Psoas muscle (tissue), 8 donors: ENCODE measurements at places on chromosomes 5 and 9. TPM values are rescaled to one million over a fixed set of nuclear protein-coding genes. Genes with fewer than 3 reads are reported as not detected.
A peak's percentile ranks its signal among the peaks of the same experiment; 100 is the strongest.

SPATA31E1 gene
- total RNA-seq: not detected

GRCh38 chr9:88953381-88954029 lies 37.8 kb upstream of the S1PR3 start:
- H3K36me3 ChIP-seq: no peaks in the 10 kb centered on the region
- H3K27ac ChIP-seq: peak overlapping the region; percentile 1
- no peak overlapping the region for H3K4me3 ChIP-seq
- H3K27me3 ChIP-seq: no peaks in the 10 kb centered on the region
- H3K4me1 ChIP-seq: no peaks in the 10 kb centered on the region

LCP2 gene
- total RNA-seq: 4.7 TPM

DNA sequence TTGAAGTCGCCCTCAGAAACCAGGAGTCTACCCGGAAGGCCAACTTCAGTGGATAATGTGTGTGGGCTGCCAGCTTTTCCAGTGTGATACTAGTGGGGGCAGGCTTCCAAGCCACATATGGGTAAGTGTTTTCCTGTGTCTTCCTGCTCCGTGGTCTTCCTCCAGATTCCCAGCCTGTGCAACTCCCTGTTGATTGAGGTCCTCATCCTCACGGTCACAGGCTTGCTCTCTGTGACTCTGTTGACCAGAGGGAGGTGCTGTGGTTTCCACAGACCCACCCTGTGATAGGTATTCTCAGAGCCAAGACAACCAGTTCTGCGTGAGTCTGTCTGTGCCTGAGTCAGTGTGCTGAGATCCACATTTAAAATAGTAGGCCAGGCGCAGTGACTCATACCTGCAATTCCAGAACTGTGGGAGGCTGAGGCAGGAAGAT lies 388.0 kb upstream of the IRX2 start:
- H3K4me3 ChIP-seq: no peak overlapping the region
- no peaks in the 10 kb centered on the region for H3K36me3 ChIP-seq
- no peak overlapping the region for H3K27ac ChIP-seq
- H3K27me3 ChIP-seq: no peaks in the 10 kb centered on the region
- H3K4me1 ChIP-seq: no peaks in the 10 kb centered on the region
- no peak for DNase-seq

DNA sequence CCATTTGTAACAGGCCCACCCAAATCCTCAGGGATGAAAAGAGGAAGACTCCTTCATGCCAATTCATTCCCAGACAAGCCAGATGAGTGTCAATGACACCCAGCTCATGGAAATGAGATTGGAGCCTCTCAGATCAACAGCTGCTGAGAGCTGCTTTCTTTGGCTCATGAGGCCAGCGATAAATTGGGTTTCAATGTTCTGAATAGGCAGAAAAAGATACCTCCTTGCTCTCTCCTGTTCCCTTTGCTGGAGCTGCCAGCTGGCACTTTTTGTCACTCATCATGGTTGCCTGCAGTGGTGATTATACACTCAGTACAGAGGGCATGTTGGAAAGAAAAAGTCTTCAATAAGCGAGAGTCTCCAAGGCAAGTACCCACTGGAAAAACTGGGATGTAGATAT lies 47.1 kb downstream of the SH3RF2 start:
- H3K4me1 ChIP-seq: peaks cover 33% of the 10 kb centered on the region
- H3K27me3 ChIP-seq: no peaks in the 10 kb centered on the region
- H3K36me3 ChIP-seq: no peaks in the 10 kb centered on the region
- H3K4me3 ChIP-seq: peak overlapping the region; percentile 11

DNA sequence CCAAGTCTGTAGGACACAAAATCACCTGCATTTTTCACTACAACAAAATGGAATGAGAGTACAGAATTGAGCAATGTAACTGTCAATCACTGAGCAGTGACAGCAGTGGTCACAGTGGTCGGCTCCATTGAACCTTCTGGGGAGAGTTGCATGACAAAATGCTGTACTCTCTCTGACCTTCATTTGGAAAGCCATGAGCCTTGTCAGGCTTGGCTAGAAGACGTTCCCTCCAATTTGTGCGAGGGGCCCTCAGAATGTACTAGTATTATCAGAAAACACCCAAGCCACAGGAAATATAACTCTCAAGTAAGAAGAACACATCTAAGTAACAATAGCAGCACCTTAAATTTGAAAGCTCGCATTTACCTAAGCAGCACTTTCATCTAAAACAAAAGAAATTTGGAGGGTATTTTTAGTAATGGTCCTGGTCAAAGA lies 425.6 kb upstream of the MEF2C start:
- no peaks in the 10 kb centered on the region for H3K36me3 ChIP-seq
- H3K27me3 ChIP-seq: no peaks in the 10 kb centered on the region
- no peak overlapping the region for H3K27ac ChIP-seq
- no peak overlapping the region for H3K4me3 ChIP-seq

GRCh38 chr5:58545912-58546311 lies 37.0 kb upstream of the RAB3C start:
- no peaks in the 10 kb centered on the region for H3K36me3 ChIP-seq
- H3K4me1 ChIP-seq: no peaks in the 10 kb centered on the region
- no peak overlapping the region for H3K27ac ChIP-seq
- no peak overlapping the region for H3K4me3 ChIP-seq
- DNase-seq: no peak

DNA sequence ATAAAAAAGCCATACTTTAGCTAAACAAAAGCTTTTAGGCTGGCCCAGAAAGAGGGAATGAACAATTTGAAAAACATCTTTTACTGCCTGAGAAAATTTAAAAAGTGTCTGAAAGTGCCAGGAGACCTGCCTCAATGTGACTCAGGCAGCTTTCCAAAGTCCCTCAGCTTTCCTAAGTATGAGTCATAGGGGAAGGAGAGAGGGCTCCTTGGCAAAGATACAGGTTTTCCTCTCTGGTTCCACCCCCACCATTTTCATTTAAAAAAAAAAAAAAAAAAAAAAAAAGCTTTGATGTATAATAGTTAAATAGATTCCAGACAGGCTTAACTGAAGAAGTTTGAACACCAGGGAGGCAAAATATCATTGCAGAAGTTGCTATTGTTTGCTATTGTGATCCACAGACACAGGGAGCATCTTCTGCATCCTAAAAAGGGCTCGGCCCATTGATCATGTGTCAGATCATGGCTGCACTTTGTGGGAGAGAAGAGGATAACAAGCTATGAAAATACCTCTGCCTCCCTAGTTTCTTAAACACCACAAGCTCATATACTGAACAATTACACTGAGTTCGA lies 71.5 kb downstream of the MRPS27 start:
- DNase-seq: no peak
- no peaks in the 10 kb centered on the region for H3K36me3 ChIP-seq
- no peak overlapping the region for H3K27ac ChIP-seq
- no peak overlapping the region for H3K4me3 ChIP-seq
- H3K27me3 ChIP-seq: no peaks in the 10 kb centered on the region
- H3K4me1 ChIP-seq: peaks cover 42% of the 10 kb centered on the region

DNA sequence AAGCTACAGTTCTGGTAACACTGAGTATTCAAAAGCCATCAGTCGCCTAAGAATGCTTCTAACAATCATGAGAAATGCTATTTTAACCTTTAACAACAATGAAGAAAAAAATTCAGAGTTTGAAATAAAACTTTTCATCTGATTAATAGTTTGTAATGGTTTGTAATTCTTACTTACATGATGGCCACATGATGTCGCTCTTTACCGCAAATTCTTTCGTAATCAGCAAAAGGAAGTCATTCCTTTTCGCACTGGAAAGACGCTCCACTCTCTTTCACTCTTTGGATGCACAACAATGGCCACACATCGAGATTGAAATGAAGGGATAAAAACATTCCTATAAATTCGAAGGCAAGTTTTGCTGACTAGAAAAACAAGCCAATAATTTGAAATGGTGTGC lies at the start of gene PCDHA7:
TSS of gene PCDHA7 (plus strand) at position 277 of the 400 bp plus-strand sequence. CDS start at position 392, 115 bp downstream.
- H3K36me3 ChIP-seq: no peaks in the 10 kb centered on the region
- DNase-seq: no peak
- H3K27me3 ChIP-seq: peaks cover 5% of the 10 kb centered on the region
- no peak within 1 kb of the TSS for H3K27ac ChIP-seq

IFNB1 gene
- not detected for total RNA-seq

- no peak overlapping the region for H3K4me3 ChIP-seq
- no peaks in the 10 kb centered on the region for H3K27me3 ChIP-seq
- H3K36me3 ChIP-seq: no peaks in the 10 kb centered on the region
- H3K27ac ChIP-seq: no peak overlapping the region
Observed at GRCh38 chr5:178785999-178786398, 55.5 kb upstream of the ZNF354A start.

DNA sequence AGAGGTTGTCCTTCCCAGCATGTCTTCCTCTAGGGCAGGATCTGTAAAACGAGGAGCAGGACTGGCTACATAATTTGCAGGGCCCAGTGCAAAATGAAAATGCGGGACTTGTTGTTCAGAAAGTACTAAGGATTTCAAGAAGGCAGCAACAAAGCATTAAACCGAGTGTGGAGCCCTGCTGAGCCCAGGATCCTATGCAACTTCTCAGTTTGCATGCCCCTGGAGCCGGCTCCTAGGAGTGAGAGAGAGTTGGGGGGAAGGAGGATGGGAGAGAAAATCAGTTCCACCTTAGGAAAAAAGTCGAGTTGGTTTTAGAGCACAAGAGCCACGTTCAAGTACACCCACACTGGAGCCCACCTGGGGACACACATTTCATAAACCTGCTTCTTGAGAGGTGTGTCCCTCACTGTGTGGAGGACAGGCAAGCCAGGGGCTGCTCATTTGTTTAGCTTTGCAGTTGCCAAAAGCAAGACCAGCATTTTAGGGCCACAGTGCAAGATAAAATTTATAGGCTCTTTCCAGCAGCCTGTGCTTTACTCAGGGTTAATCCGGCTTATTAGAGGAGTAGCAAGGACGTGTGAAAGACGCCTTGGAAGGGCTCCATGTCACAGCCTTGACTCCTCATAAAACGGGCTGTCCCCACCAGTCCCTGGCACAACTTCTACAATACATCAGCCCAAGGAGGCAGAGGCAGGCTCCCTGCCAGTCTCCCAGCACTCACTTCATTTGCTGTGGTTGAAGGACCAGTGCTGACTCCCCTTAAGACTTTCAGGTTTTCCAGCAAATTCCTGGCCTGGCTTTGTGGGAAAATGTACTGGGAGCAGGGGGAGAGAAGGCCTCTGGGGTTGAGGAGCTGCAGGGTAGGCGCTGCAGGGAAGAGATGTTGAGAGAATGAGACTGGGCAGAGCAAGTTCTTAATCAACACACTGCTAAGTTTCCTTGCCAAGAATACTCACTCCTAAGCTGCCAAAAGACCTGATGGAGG lies 159.7 kb upstream of the SEMA6A start:
- no peaks in the 10 kb centered on the region for H3K27me3 ChIP-seq
- H3K4me3 ChIP-seq: no peak overlapping the region
- no peak for DNase-seq
- H3K27ac ChIP-seq: no peak overlapping the region
- H3K36me3 ChIP-seq: no peaks in the 10 kb centered on the region
- H3K4me1 ChIP-seq: no peaks in the 10 kb centered on the region

DNA sequence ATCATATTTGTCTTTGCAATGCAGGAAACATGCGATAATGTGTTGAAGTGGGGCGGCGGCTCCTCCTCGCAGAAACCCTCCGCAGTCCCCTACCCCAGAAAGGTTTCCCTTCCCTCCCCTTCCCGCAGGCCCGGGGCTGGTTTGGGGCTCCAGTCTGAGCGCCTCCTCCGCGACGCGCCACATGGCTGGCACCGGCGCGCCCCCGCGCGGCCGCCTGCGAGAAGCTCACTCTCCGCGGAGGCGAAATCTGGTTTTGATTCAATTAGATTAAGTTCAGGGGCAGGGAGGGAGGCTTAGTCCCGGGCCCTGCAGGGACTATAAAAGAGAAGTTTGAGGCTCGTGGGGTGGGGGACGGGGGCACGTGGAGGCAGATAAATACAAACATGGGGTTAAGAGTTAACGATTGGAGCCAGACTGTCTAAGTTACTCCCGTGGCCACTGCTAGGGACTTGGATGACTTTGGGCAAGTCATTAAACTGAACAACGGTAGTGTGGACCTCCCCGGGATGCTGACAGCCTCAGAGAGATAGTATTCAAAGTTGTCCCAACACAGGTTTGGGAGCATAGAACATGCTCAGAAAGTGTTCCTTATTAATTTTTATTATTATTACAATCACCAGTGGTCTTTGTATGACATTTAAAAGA lies 69.4 kb downstream of the MSX2 start:
- no peak overlapping the region for H3K4me3 ChIP-seq
- no peaks in the 10 kb centered on the region for H3K36me3 ChIP-seq
- no peak overlapping the region for H3K27ac ChIP-seq

DNA sequence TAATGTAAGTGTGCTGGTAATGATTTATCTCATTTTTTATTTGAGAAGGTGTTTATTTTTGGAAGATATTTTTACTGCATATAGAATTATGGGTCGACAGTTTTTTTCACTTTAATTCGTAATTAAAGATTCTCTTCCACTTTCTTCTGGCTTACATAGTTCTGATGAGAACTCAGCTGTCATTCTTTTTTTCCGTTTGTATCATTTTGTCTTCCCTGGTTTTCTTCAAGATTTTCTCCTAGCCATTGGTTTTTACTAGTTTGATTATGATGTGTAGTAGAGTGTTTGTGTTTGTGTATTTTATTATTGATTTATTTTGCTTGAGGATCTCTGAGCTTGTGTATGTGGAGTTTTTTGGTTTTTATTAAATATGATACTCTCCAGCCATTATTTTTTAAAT lies 21.7 kb downstream of the SLF1 start:
- H3K4me1 ChIP-seq: no peaks in the 10 kb centered on the region
- no peak for DNase-seq
- no peak overlapping the region for H3K27ac ChIP-seq
- no peaks in the 10 kb centered on the region for H3K36me3 ChIP-seq
- no peak overlapping the region for H3K4me3 ChIP-seq

PLAC8L1 gene
- 0.64 TPM for total RNA-seq

CBY3 gene
- not detected for total RNA-seq

- no peak overlapping the region for H3K4me3 ChIP-seq
- H3K4me1 ChIP-seq: peaks cover 8% of the 10 kb centered on the region
- H3K27me3 ChIP-seq: no peaks in the 10 kb centered on the region
- no peaks in the 10 kb centered on the region for H3K36me3 ChIP-seq
- no peak overlapping the region for H3K27ac ChIP-seq
Observed at GRCh38 chr5:124398460-124398859, 348.0 kb downstream of the ZNF608 start.

DNA sequence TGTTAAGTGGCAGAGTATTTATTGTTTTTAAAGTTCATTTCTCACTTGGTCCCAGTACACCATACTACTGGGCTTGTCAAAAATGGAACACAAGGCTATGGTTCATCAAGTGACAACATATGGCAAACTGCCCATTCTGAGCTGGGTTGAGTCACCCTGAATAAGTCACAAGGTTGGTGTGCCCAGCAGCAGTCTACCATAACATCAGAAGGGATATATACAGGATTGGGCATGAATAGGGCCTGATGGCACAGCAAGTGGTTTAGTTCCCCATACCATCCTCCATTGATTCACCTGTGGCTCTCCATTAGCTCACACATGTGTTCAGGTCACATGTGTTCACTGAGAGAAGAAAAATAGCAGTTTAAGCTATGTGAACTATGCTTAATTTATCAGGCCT lies 249.8 kb upstream of the PRDM9 start:
- H3K27ac ChIP-seq: no peak overlapping the region
- DNase-seq: no peak
- H3K4me1 ChIP-seq: no peaks in the 10 kb centered on the region
- H3K4me3 ChIP-seq: no peak overlapping the region

- H3K4me3 ChIP-seq: no peak overlapping the region
- DNase-seq: no peak
- no peak overlapping the region for H3K27ac ChIP-seq
- H3K27me3 ChIP-seq: no peaks in the 10 kb centered on the region
- no peaks in the 10 kb centered on the region for H3K4me1 ChIP-seq
- H3K36me3 ChIP-seq: no peaks in the 10 kb centered on the region
Observed at GRCh38 chr5:41637869-41638268, 127.5 kb upstream of the PLCXD3 start.
